ENCODE measurements at places on chromosomes 5 and 9.

- DNase-seq = no peak
Observed at GRCh38 chr5:153983885-153984284, 54.8 kb downstream of the FAM114A2 start.

- no peak for DNase-seq
Observed at GRCh38 chr9:105846825-105847224, 152.5 kb downstream of the TMEM38B start.

- no peak for DNase-seq
Observed at GRCh38 chr5:1363581-1363980, 18.7 kb upstream of the CLPTM1L start.

DNA sequence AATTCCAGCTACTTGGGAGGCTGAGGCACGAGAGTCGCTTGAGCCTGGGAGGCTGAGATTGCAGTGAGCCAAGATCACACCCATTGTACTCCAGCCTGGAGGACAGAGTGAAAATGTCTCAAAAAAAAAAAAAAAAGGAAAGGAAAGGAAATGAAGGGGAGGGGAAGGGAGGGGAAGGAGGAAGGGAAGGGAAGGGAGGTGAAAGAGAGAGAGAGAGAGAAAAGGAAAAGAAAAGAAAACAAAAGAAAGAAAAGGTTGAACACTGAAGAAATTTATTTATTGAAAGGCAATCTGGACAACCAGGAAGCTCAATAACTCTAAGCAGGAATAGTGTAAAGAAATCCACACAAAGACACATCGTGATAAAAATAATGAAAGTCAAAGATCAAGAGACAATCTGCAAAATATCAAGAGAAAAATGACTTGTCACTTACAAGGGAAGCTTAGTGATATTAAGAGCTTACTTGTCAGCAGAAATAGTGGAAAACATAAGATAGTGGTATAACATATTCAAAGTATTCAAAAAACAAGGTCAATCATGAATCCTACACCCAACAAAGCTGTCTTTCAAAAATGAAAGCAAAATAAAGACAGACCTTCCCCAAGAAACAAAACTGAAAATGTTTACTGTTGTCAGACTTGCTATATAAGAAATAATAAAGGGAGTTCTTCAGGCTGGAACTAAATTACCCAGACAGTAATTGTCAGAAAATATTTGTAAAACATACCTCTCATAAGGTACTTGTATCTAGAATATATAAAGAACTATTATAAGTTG, 10.9 kb upstream of the RIMOC1 start:
- DNase-seq = no peak

GRCh38 chr5:56532466-56532865, 282.9 kb upstream of the MAP3K1 start:
- no peak for DNase-seq

DNA sequence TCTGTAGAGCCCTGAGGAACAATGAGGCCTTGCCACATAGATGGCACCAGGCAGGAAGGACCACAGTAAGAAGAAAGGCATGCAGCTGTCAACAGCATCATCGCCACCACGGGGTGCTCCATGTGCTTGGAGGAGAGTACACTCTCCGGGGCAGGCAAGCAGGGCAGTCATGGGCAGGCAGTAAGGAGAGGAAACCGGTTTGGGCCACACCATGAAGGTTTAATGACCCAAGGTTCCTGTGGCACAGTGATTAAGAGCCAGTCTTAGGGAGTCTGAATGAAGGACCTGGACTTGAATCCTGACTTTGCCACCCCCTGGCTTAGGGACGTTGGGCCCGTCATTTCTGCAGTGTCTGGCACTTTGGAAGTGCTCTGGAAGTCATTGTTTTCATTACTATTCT, 80.6 kb upstream of the ZBTB43 start:
- no peak for DNase-seq

DNA sequence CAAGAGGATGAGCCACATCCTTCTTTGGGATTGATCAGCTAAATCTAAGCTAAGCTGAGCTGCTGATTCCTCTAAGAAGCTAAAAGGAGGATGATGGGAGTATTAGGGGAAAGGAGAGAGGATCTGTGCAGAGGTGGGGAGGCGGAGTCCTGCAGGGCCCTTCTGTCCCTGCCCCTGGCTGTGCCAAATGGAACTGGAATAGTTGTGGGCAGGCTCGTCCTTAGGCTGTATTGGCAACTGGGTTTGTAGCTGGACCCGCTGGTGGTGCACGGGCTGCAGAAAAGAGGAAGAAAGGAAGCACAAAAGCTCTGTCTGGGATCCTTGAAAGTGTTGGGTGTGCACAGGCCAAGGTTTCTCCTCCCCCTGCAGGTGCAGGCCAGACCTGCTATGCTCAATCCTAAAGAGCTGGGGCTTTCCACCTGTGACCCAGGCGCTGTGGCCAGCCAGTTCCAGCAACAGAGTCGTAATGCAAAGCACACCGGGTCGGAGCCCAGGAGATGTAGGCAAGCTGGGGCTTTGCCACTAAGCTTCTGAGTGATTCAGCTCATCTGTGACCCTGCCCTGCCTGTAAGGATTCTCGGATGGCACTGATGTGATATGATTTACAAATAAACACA, 9.8 kb downstream of the CLTB start:
- DNase-seq = no peak

DNA sequence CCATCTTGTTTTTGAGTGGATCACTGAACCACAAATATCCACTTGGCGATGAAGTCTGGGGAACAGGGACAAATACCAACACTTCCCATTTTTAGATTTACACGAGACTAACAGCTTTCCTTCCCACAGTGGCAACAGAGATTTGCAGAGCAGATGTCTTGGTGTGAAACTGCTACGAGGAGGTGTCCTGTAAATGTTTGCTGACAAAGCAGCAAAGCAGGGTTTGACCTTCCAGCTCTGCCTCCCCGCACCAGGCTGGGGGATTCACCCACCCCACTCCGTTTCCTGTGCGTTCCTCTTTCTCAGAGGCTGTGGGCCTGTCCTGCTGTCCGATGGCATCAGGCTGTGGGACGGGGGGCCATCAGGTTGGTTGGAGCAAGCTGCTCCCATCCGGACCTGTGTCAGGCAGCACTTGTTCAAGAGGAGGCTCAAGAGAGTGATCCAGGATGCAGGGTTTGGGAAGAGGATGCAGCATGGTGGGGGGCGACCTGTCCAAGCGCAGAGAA, 693 bp upstream of the RGS3 start:
- DNase-seq = no peak

GRCh38 chr5:164472165-164472564, 966.7 kb downstream of the MAT2B start:
- DNase-seq = no peak

- DNase-seq = no peak
Observed at GRCh38 chr5:129115680-129116079, 21.1 kb downstream of the ISOC1 start.

- DNase-seq = no peak
Observed at GRCh38 chr5:113233606-113234005, 201.2 kb downstream of the TSSK1B start.

DNA sequence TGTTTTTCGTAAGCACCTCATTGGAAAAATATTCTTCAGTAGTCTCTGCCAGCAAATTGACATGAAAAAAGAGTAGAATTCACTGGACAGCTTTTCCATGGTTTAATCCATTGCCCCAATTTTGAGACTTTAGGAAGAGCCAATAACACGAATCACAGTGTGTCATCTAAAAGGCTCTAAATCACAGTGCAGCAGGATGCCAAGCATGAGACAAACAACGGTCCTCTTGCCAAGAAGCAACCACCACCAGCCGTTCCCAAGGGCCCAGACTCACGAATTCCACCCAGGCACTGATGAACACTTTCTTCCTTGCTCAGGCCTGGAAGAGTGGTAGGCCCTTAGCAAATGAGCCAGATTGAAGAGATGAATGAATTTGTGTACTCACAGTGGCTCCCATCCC, 18.3 kb upstream of the IRX4 start:
- no peak for DNase-seq

- no peak for DNase-seq
Observed at GRCh38 chr9:112029921-112030444, 133.4 kb downstream of the UGCG start.

DNA sequence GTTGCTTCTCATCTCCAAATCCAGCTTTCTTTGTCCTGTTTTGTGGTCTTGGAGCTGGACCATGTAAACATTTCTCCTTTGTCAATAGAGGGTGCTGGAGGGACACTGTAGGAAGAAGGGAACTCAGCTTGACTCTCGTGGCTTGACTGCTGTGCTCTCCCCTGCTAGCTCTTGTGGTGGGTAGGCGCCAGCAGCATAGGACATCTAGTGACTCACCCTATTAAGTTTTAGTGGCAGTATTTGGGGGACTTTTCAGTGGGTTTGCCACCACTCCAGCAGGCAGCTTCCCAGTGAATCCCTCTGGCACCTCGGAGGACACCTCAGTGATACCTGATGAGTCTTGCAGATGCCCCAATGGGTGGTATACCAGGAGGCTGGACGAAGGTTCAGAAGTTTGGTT, 97.8 kb downstream of the TSSK1B start:
- DNase-seq = no peak

- DNase-seq = no peak
Observed at GRCh38 chr9:136326061-136326760, 1.1 kb upstream of the GPSM1 start.

GRCh38 chr9:108956631-108957026, 22.4 kb downstream of the ABITRAM start:
- no peak for DNase-seq

- DNase-seq = no peak
Observed at GRCh38 chr9:109868207-109868606, 88.2 kb downstream of the PALM2AKAP2 start.

GRCh38 chr5:29942089-29942488, 1251.4 kb upstream of the CDH6 start:
- DNase-seq = no peak

DNA sequence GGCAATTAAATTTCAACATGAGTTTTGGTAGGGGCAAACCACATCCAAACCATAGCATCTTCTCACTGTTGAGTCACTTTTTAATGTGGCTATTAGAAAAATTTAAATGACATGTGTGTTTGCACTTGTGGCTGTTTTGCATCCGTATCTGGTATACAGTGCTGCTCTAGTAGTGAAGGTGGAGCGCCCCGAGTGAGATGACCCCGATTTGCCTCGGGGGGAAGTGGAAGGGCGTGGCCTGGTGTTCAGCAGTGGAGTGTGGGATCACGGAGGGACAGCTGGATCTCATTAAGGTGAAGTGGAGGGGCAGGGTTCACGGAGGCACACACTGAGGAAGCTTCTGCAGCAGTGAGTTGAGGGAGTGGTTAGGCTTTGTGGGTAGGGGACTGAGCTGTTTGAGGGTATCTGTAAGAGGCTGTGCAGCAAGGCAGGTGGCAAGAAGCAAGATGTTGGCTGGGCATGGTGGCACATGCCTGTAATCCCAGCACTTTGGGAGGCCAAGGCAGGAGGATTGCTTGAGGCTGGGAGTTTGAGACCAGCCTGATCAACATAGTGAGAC, 6.2 kb upstream of the GMCL2 start:
- DNase-seq = no peak

DNA sequence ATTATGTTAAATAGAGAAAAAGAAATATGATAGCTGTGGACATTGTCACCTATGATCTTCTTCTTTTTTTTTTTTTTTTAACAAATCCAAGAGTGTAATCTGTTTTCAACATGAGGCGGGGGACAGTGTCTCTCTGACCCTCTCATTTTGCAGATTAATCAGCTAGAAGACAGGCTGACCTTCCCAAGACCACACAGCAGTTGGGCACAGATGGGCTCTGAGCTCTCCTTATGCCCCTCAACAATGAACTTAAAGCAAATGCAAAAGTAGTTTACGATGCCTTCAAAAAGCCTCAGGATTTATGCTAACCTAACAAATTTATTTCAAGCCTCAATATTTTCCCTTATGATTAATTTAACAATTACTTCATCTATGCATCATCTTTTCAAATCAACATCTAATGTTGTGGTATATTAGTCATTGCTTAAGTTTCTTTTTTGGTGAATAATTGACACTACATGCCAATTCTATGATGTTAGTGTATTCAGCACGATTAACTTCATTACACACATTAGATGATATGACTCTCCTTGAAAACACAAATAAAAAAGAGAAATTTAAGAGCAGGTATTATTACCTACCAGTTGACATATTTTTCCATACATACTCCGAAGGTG, 7.4 kb downstream of the NFIL3 start:
- no peak for DNase-seq

- DNase-seq = no peak
Observed at GRCh38 chr5:132267931-132268768, 10.7 kb downstream of the PDLIM4 start.

DNA sequence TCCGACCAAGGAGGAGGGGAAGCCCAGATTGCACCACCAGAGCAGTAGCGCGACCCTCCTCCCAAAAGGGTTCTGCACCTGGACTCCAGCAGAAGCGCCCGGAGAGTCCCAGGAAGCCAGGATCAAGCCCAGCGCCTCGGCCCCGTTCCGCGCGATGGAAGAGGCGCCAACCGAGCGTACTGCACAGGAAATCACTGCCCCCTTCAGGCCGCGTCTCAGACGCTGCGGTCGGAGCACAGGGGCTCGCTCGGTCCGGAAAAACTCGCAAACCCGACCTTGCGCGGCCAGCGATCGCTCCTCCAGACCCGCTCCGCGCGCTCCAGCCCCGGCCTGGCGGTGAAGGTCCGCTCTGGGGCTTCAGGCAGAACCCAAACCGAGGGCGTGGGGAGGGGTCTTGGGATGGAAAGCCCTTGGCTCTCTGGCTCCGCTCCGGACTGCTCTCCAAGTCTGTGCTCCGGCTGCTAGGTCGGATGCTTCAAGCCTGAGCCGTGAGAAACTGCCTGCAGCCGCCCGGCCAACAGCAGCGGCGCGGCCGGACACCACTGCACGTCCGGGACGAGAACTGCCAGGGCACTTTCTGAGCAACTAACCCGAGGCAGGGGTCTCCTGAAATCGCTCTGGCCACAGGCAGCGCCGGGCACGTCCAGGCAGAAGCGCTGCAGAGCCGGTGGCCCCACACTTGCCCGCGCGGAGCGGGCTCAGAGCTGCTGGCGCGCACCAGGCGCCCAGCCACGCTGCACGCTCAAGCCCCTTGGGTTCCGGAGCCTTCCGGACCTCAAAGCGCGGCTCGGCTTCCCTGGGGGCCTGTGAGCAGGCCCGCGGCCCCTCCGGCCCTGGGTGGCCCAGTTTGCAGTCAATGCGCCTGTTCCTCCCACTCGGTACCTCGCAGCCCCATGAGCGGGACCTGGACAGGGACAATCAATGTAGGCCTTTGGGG, 1.3 kb downstream of the GABBR2 start:
- DNase-seq = peak; percentile 55

DNA sequence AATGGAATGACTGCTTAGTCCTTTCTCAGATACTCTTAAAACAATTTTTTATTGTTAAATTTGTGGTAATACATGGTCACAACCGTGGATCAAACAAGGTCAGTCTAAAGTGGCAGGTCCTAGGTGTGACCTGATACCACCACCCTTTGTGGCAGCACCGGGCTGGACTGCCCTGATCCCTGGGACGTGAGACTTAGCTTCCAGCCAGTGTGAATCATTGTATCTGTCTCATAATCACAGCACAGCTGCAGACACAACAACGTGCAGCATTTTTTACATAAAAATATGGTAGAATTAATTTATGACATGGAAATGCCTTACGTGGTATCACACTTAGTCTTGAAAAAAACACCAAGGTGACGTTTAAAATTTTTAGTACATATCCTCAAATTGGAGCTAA, 7.8 kb downstream of the TOR1B start:
- DNase-seq = no peak

DNA sequence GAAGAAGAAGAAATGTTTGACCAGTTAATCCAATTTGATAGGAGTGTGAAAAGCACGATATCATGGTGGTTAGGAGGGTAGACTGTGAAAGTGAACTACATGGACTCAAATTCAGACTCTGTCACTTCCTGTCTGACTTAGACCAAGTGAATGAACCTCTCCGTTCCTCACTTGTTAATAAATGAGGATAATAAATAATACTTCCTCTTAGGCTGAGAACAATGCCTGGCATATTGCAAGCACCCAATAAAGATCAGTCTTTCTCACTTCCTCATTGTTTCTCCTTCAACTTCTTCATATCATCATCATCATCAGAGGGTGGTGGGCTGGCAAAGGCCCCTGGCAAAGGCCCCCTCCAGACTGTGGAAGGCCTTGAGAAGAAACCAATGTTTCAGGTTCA, 148.7 kb downstream of the CDK5RAP2 start:
- DNase-seq = no peak
